ENCODE measurements at places on chromosomes 5 and 9.

DNA sequence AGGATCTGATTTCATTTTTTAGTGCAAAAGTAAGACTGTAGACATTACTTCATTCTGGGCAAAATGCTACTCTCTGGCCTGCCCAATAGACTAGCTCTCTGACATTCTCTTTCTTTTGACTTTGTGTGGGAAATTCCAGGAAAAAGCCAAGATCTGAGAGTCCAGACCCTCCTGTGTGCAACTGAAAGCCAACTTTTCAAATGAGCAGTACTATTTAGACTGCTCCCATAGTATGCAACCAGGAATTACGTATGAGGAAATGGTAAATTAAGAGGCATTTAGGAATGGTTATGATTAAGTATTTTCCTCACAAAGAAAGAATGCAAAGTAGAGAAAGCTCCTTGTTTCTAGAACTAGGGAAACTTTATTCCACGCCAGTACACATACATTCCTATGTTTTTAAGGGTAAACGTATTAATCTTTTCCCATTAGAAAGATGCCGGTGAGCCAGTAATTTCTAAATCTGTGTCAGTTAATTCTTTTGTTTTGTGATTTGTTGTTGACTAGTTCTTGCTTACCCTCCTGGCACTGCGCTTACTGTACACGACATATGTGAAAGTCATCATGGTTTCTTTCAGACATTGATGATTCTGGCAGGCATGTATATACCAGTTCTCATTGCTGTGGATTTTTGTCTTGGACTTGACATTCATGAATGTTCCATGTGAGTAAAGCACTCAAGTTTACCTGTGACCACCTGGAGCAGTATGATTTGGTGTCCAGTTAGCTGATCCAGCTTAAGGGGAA is 56.0 kb downstream of the AOPEP start:
- no peak for DNase-seq

DNA sequence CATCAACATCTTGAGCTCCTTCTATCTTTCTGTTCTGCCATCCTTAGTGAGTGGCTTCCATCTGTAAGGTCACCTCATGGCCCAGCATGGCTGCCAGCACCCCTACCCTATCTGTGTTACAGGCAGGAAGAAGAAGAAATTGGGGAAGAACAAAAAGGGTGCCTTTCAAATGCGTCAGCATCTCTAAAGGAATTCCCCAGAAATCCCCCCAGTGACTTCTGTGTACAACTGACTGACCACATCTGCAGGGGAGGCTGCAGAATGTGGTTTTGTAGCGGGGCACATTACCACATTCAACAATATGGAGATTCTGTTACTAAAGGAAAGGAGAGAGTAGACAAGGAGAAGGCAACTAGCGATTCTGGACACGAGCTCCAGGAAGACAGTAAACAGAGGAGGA is 40.1 kb downstream of the ALG2 start:
- DNase-seq, result no peak

- peak; percentile 66 for DNase-seq
Measured at GRCh38 chr9:129946246-129946995, 96.6 kb downstream of the FNBP1 start.

DNA sequence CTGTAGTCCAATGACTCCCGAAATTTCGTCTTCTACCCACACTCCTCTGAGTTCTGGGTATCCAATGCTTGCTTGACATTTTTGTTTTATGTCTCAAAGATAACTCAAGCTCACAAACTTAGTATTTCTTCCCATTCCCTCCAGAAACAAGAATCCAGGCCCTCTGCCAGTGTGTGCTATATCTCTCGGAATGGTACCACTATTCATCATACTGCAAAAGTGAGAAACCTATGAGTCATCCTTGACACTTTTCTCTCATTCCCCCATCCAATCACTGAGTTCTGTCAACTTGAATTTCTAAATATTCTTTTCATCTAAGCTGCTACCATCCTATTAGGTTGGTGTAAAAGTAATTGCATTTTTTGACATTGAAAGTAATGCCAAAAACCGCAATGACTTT is 9.8 kb downstream of the SLC12A2 start:
- no peak for DNase-seq

DNA sequence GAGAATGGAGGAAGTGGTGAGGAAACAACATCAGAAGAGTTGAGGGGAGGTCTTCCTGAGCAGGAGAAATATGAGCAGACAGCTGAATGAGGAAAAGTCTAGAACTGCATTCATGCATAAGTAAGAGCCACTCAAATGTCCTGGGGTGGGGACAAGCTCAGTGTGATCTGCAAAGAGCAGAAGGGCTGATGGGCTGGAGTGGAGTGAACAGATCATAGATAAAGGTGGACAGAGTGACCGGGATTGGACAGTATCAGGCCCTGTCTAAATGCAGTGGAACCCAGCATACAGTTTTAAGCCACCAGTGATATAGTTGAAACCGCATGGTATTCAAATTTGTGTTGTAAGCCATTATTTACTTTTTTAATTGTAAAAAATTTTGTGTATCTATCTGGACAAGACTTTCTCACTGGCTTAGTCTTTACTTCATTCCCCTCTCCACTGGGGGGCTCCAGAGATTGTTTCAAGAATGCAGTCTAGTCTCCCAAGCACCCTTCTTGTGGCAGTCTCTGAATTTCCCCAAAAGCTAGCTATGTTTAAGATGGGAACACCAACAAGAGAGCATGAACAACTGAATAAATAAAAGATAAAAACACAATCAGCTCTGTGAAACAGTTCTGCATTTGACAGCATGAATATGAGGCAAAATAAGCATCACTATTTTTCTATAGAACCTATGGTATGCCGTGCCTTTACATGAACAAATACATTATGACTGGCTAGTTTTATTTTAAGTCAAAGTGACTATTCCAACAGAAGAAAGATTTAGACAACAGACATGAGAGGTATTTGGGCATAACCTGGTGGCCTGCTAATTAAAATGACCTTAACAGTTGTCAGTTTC is 10.7 kb upstream of the STK32A start:
- no peak for DNase-seq

- peak; percentile 57 for DNase-seq
Measured at GRCh38 chr5:145854651-145855258, 18.1 kb downstream of the GRXCR2 start.

DNA sequence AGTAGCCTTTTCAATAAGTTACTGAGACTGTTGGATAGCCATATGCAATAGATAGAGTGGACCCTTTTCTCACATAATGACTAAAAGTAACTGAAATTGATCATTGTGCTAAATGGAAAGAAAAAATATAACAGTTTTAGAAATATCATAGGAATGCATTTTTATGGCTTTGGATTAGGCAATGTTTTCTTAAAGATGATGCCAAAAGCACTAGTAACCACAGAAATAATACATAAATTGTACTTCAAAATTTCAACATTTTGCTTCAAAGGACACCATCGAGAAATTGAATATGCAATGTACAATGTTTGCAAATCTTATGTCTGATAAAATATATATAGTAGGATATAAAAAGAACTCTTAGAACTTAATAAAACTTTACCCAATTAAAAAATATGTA is 1267.5 kb upstream of the CDH9 start:
- DNase-seq, result no peak

GRCh38 chr5:107396351-107396690 is 274.4 kb downstream of the EFNA5 start:
- no peak for DNase-seq

- peak; percentile 37 for DNase-seq
Measured at GRCh38 chr9:98410185-98410697, 154.8 kb upstream of the TBC1D2 start.

- DNase-seq, result no peak
Measured at GRCh38 chr9:61666849-61667371, 477.1 kb downstream of the SPATA31A7 start.

GRCh38 chr5:80033513-80033912 is 1.6 kb upstream of the THBS4 start:
- DNase-seq, result no peak

- DNase-seq, result no peak
Measured at GRCh38 chr5:177538876-177539275, 15.5 kb downstream of the FAM193B start.

DNA sequence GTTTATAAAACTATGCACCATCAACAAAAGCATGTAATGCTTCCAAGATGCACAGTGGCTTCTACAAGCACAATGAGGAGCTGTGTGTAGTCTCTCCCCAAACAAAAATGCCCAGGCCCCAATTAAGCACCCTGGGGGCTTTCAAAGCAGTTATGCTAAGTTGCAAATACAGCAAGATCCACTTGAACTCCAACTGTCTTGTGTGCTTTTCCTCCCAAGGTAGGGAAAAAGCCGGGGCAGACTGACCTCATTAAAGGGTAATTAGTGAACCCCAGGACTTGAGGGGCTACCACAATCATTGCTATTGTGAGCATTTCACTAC is 13.1 kb downstream of the ZNF608 start:
- no peak for DNase-seq

DNA sequence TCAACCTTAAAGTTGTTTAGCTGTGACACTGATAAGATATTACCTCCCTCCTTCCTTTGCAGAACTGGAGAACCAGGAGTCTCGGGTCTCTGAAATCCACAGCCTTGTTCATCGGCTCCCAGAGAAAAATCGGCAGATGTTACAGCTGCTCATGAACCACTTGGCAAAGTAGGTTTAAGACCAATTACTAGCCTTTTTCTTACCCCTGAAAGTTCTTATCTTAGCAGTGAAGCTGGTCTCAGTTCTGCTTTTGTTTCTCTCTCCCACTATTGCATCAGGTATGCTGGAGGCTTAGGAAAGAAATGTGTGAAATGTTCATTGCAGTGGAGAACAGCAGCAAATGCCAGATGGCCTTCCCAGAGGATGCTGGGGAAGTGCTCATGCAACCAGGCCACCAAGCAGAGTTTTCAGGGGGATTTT is 287.4 kb downstream of the ARHGAP26 start:
- peak; percentile 84 for DNase-seq

DNA sequence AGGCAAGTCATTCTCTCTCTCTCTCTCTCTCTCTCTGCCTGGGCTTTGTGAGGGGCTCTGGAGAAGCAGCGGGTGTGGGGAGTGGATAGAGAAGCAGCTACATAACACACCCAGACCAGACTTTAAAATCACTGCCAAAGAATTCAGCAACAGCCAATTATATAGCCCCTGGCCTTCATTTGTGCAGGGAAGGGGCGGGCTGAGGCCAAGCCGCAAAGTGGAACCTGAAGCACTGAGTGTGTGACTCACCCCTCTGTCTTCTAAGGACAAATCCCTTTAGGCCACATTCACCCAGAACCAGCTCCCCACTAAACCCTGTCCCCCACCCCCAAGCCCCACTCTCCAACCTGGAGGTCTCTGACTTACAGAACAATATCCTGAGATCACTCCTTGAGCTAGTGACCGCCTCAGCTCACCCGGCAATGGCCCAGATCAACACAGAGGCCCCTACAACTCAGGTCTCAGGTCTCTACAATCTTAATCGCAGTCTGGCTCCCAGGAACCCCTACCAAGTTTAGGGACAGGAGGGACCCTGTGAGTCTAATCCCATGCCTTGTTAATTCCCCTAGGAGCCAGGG is 6.0 kb downstream of the B4GALT1 start:
- DNase-seq, result no peak
